ENCODE measurements at places on chromosomes 3 and 15. TPM values are rescaled to one million over a fixed set of nuclear protein-coding genes. Genes with fewer than 3 reads are reported as not detected.

The TMEM40 gene
- total RNA-seq: 0.27 TPM

The CD276 gene
- 80.8 TPM for total RNA-seq

The CHRNA7 gene
- total RNA-seq: 5.0 TPM

The SEMA3F gene
- 11.5 TPM for total RNA-seq

The CCDC39 gene
- total RNA-seq: not detected

The SGO1 gene
- 16.1 TPM for total RNA-seq

The C3orf49 gene
- not detected for total RNA-seq

The TIGIT gene
- not detected for total RNA-seq

The NLGN1 gene
- total RNA-seq: not detected

The GABRR3 gene
- total RNA-seq: not detected

The MCF2L2 gene
- 0.24 TPM for total RNA-seq

The IQCF5 gene
- total RNA-seq: not detected

The GOLGA6A gene
- total RNA-seq: 0.07 TPM

The TRPM7 gene
- 23.7 TPM for total RNA-seq

The PIK3CB gene
- total RNA-seq: 17.8 TPM

The PLA2G4D gene
- total RNA-seq: not detected

The KLHDC8B gene
- 5.4 TPM for total RNA-seq

The SLC7A14 gene
- total RNA-seq: not detected

The GALNT15 gene
- total RNA-seq: not detected

The PLA2G4E gene
- not detected for total RNA-seq

The ALS2CL gene
- 10.5 TPM for total RNA-seq

The HAPLN3 gene
- 25.1 TPM for total RNA-seq

The RYR3 gene
- total RNA-seq: not detected

The CDHR4 gene
- 0.22 TPM for total RNA-seq

The SCAANT1 gene
- total RNA-seq: not detected

The CPLX3 gene
- not detected for total RNA-seq

The LEKR1 gene
- 0.73 TPM for total RNA-seq

The PCOLCE2 gene
- total RNA-seq: 30.3 TPM

The LSMEM2 gene
- not detected for total RNA-seq

The ZNF501 gene
- total RNA-seq: not detected

The FAM43A gene
- total RNA-seq: 20.1 TPM

The WDR93 gene
- 0.25 TPM for total RNA-seq

The DPPA4 gene
- total RNA-seq: not detected

The PRSS50 gene
- not detected for total RNA-seq

The NPAP1 gene
- not detected for total RNA-seq

The TIMP4 gene
- 11.9 TPM for total RNA-seq

The LSAMP gene
- total RNA-seq: 0.24 TPM

The GORASP1 gene
- 31.2 TPM for total RNA-seq

The KIF15 gene
- total RNA-seq: 8.1 TPM

The CPNE9 gene
- 0.17 TPM for total RNA-seq

The USF3 gene
- total RNA-seq: 2.5 TPM

The RHCG gene
- 35.5 TPM for total RNA-seq

The PLSCR5 gene
- not detected for total RNA-seq

The ADAMTS9 gene
- total RNA-seq: 0.49 TPM

The SCN11A gene
- 0.02 TPM for total RNA-seq

The RBPMS2 gene
- 8.3 TPM for total RNA-seq

The SLC12A8 gene
- 1.2 TPM for total RNA-seq

The LRRC31 gene
- not detected for total RNA-seq

All from A549 treated with Mapracorat at 1 μM for 4 hours (cell line).